ENCODE measurements at places on chromosomes 12 and 14.
A peak's percentile ranks its signal among the peaks of the same experiment; 100 is the strongest.

- no peak for DNase-seq
Observed at GRCh38 chr14:34983148-34983760, 462 bp downstream of the SRP54 start.

DNA sequence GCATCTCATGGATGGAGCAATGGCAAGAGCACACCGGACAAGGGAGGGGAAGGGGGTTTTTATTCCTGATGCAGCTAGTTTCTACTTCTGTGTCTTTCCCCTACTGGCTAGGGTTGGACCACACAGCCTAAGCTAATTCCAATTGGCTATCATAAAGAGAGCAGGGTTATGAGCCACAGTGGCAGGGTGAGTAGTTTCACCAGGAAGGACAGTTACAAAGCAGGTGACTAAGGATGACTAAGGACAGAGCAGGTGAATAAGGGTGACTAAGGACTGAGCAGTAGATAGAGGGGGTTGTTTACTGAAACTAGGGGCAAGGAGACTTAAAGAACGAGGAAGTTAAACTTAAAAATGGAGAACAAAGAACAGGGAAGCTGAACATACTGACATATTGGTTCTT lies 321.4 kb upstream of the SEL1L start:
- DNase-seq: no peak

- DNase-seq: no peak
Observed at GRCh38 chr14:70663707-70664179, 22.0 kb downstream of the TTC9 start.

DNA sequence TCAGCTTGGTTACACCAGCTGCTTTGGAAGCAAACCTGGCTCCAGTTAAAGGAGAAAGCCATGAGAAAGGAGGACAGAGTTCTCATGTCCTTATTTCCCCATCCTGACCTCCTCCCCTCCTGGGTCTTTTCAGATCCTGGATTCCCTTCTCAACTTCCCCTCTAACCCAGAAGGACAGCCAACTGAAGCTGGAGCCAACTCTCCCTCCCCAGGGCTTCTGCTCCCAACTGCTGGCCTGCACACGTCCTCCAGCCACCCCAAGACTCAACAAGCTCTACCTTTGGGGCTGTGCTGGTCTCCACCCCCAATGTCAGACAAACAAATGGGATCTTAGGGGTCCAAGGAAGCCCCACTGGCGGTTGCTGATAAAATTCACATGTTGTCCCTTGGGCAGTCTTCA lies 651.1 kb upstream of the TBX3 start:
- no peak for DNase-seq

GRCh38 chr12:2561367-2561766 lies 233.4 kb upstream of the FKBP4 start:
- no peak for DNase-seq

- DNase-seq: no peak
Observed at GRCh38 chr12:52126605-52127578, 47.4 kb downstream of the SMIM41 start.

DNA sequence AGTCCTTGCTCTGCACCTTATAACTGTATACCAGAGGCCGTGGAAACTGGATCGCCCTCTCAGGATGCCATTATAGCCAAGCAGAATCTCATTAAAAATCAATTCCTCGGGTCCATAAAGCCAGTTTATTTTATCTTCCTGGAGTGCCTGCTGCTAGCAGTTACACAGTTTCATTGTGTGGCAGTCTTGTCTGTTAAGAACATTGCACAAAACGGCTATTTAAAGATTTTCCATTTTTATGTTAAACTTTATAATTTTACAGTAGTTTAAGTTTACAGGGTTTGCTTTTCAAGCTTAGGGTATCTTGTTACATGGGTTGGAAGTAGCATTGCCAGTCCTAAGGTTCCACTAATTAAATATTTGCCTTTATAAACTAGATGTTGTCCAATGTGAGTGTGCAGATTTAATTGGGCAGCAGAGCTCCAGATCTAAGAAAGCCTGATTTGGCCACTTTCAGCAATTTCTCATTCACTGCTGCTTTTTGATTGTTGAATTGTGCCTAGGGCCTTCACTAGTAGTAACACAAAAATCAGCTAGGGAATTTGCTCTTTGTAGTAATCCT lies 17.0 kb downstream of the TMEM30B start:
- DNase-seq: no peak

GRCh38 chr14:69818758-69819191 lies 21.7 kb upstream of the SLC10A1 start:
- peak; percentile 43 for DNase-seq

DNA sequence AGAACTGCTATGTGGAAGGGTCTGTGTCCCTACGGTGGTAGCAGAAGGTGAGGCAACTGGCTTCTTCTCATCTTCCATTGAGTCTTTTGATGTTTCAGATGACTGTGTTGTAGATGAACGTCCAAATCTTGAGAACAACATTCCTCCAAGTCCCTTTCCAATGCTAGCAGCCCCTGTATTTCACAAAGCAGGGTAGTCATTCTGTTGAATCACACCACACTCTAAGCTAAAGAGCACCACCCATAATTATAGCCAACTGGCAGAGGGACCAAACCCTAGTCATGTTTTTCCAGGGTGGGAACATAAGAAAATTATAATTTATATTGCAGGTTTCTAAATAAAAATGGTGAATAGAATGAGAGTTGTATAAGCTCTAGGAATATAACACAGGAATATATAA lies 98.7 kb downstream of the DDHD1 start:
- no peak for DNase-seq

DNA sequence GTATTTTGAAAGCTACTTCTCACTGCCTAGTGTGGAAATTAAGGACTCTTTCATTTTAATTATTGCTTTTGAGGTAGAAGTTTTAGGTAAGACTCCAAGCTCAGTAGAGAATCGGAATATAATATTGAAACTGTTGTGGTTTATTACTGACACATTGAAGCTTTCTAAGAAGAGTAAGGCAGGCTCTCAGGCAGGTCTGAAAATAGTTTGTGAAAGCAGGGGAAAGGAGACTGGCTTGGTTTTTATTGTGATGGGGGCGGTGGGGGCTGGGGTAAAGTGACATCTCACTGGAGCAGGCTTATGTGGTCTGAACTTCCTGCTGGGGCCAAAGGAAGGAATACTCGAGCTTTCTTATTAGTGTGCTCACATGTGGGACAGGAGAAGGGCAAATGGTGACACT lies 79.5 kb downstream of the OTOGL start:
- no peak for DNase-seq

DNA sequence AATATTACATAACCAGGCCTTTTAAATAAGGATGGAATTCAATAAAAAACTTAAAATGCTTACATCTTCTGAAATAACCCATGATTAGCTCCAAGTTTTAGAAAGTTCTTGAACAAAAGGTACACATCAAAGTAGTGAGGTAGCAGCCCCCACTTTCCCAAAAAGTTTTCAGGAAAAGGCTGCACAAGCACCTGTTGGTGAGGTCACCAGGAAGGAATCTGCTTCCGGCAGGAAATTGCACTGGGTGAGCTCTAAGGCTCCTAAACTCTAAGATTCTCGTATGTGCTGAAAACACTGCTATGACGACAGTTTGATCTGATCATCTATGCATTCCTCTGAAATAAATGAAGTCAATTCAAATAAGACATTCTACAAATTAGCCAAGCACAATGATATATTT lies 34.3 kb upstream of the TTC7B start:
- no peak for DNase-seq

DNA sequence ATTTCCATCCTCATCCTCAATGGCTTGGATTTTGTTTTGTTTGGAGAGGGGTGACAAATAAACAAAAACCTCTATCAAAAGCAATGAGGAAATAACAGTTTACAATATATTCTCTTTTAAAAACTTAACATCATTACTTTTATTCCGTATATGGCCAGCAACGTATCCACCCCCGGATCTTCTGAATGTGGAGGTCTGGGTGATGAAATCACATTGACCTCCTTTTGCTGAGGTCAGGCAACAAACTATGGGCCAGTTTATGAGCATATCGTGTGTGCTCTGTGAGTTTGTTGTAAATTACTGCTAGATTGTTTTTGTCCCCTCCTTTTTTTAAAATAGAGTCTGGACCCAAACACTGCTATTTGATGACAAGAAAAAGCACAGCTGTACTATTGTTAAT lies 178.1 kb downstream of the BCAT1 start:
- DNase-seq: no peak

DNA sequence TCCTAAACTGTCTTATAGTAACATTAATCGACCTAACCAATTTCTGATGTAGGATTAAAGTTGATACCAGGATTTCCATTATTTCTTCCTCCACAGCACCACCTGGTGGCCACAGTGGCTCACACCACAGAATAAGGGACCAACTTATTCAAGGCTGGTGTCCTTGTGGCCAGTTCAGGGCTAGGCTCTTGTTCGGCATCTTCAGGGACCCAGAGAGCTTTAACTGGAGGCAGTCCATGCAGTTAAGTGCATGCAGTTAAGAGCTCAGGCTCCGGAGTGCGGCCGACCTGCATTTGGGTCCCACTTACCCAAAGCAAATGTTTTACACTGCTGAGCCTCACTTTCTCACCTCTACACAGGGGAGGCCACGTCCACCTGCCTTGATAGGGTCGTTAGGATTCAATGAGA lies 42.0 kb upstream of the GPR68 start:
- no peak for DNase-seq

GRCh38 chr12:3173008-3173553 lies 95.9 kb downstream of the TSPAN9 start:
- DNase-seq: no peak

- no peak for DNase-seq
Observed at GRCh38 chr12:93237235-93237915, 140.3 kb upstream of the NUDT4 start.

- DNase-seq: peak; percentile 74
Observed at GRCh38 chr12:16605642-16606116, 283 bp downstream of the LMO3 start.

- DNase-seq: no peak
Observed at GRCh38 chr12:89895591-89895990, 187.0 kb upstream of the ATP2B1 start.

DNA sequence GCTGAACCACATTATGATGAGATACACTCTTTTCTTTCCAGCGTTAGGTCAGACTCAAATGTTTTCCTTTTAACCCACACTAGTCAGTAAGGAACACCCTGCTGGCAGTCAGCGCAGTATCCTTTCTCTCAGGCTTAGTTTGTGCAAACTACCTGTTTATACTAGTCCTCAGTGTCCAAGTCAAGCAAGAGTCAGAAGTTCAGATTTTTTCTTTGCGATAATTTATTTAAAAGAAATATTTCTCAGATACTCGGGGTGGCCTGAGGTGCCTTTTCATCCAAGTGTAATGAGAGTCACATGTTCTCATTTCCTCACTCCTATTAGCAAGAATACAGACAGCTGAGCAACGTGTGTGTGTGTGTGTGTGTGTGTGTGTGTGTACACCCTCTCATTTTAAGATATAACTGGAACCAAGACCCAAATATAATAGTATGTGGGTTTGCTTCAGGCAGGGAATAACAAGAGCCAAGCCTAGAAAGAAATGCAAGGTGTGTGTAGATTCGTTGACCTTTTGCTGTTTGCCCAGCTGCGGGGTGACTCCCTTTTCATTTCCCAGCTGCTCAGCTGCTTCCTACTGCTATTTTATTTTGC lies 182.7 kb downstream of the KICS2 start:
- DNase-seq: peak; percentile 30

DNA sequence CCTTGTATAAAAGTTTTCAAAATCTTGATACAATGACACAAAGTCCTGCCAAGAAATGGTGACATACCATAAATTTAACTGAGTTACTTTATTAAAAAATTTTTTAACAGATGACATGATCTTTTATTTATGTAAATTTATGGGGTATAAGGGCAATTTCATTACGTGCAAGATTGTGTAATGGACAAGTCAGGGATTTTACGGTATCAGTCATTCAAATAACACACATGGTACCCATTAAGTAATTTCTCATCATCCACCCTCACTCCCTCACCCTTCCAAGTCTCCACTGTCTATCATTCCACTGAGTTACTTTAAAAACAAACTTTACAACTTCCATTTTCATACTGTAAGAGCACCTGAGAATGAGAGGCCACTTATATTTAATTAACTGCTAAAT lies 37.4 kb downstream of the SPTLC2 start:
- no peak for DNase-seq

DNA sequence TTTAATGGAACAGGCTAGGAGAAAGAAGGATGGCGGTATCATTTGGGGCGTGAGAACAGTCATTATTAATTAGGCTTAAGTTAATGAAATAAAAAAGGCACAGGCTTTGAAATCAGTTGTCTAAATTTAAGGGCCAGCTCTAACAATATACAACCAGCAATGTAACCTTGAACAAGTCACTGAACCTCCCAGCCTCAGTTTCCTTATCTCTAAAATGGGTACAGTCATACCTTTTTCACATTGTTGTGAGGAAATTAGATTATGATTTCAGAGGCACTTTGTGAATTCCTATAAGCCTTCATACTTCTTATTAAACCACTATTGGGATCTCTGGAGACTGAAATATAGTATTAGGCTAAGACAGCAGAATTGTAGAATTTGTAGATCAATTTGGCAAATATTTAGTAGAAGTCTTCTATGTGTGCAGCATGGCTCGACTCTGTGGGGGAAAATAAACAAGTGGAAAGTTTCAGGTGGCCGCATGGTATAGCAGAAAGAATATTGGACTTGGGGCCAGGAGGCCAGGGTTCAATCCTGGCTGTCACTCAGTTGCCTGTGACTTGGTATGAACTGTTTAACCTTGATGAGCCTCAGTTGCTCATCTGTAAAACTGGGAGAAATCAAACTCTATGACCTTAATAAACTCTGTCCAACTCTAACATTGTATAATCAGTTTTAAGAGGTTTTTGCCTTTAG lies 117.7 kb downstream of the ETV6 start:
- DNase-seq: no peak

DNA sequence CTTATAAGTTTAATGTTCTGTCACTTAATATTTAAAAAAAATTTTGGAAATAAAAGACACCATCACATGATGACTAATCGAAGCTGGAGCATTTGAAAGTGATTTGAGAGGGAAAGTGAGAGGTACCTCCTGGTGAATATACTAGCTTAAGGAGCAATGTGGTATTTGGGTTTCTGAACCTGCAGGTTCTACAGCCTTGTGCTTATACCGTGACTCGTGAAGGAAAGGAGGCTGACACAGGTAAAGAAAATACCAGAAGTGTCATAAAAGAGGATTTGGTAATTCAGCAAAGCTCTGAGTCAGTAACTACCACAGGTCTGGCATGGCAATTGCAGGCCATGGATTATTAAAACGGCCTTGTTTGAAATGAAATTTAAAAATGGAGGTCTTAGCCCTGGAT lies 151.0 kb downstream of the SLC38A4 start:
- DNase-seq: no peak

- DNase-seq: no peak
Observed at GRCh38 chr14:24315243-24315806, 4.0 kb downstream of the LTB4R start.
